ENCODE measurements at places on chromosomes 13 and 19.

DNA sequence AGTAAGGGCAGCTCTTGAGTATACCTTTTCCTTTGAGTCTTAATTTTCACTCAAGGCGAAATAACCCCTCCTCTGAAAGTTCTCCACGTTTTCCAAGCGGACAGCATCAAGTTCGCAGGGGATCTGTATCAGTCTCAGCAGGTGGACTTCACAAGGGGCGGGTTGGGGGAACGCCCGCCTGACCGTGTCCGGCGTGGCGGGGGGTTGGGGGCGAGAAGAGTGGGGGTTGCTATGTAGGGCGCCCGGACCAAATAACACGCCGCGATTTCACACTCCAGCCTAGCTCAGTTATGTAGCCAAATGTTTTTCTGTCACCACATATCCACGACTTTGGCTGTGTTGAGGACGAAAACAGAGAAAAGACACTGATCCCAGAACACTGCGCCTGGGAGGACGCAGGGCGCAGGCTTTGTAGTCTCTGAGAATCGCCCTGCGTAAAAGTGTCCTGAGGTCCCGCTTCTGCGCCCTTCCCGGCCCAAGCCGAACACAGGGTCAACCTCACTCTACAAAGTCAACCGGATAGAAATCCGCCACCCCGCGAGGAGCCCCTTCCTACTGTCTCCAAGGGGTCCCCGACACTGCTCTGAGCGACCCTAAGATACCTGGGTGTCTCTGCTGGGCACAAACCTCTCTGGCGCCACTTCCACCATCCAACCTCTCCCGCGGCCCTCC is 524 bp downstream of the RUBCNL start:
- no peak for DNase-seq

GRCh38 chr13:20377720-20378119 is 145.6 kb upstream of the GJB6 start:
- DNase-seq, result no peak

DNA sequence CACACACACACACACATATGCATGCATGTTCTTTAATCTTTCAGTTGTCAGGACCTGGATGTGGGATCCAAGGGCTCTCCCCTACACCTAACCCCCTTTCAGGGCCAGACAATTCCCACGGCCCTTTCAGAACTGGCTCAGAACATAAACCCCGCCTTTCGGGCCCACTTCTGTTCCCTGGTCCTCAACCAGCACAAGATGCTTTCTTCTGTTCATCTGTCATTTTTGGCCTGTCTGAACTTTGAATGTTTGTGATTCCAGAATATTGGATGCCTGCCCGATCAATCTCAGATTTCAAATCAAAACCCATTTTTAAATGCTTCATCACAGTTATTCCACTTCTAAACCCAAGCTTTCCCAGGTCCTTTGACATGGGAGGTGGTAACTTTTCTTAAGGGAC is 167.3 kb downstream of the USP12 start:
- DNase-seq, result no peak

- no peak for DNase-seq
Measured at GRCh38 chr13:29165840-29166239, 345.7 kb downstream of the MTUS2 start.

DNA sequence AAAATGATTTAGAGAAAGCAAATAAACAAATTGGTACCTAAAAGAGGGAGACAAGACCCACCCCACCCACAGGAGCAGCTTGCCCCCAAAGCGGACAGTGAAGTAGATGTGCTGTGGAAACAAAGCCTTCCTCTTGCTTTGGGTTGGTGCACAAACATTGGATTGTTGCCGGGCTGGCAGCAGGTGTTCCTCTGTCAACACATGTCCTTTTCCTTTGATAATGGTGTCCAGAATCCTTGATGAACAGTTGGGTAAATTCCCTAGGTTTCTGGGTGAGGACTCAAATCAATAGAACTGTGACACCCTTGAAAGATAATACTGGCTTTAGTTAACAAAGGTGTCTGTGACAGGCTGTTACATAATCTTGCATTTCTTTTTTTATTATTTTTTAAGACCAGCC is 311.8 kb downstream of the SPRY2 start:
- no peak for DNase-seq

DNA sequence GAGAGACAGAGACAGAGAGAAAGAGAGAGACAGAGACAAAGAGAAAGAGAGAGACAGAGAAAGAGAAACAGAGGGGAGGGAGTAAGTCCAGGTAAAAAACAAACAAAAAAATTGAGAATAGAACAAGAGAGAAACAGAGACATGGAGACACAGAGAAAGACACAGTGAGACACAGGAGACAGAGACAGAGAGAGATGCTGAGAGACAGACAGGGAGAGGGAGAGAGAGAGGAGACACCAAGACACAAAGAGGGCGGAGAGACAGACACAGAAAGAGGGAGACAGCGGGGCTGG is 5.8 kb upstream of the PROZ start:
- no peak for DNase-seq

- DNase-seq, result no peak
Measured at GRCh38 chr13:51786425-51787265, 17.3 kb downstream of the DHRS12 start.

DNA sequence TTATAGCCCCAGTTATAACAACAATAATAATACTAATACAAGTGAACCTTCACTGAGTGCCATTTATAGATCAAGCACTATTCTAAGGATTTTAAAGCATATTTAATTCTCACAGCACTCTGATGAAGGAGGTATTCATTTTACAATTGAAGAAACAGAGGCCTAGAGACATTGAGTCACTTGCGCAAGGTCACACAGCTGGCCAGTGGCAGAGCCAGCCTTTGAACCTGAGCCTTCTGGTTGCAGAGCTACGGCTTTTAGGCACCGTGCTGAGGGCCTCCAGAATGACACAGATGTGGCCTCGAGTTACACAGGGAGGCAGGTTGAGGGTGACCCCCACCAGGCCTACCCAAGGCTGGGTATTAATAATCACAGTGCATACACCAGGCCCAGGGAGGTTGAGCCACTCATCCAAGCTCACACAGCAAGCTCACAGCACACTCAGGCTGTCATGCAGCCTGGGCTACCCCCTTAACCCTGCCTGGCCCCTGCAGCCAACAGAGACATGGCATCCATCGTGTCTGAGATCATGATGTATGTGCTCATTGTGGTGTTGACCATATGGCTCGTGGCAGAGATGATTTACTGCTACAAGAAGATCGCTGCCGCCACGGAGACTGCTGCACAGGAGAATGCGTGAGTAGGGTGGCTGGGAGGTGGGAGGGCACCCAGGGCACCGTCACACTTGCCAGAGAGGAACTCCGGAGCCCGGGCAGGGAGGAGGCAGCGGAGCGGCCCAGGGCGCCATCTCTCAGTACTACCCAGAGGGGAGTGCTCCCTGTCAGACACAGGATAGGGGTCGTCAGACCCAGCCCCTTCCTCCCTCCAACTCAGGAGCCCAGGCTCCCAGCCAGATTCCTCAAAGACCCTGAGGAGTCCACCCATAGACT is 2.7 kb upstream of the HPN start:
- DNase-seq, result no peak

- no peak for DNase-seq
Measured at GRCh38 chr13:67481445-67481844, 251.3 kb upstream of the PCDH9 start.

DNA sequence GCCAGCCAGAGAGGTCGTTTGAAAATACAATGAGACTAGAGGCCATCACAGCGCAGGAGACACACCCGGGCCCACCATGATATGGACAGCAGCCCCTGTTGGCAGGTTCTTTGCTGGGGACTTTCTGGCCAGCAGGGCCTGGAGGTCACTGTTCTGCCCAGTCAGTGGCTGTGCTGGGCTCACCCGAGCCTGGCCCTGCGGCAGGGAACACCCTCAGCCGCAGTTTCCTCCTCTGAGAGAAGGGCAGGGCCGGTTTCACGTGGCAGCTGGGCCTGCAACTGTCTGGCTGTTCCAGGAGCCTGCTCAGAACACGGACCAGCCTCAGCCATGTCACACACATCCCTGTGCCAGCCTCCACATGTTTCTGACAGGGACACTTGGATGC is 39.4 kb downstream of the ADPRHL1 start:
- DNase-seq, result no peak

- no peak for DNase-seq
Measured at GRCh38 chr13:76481738-76482137, 404.5 kb downstream of the KCTD12 start.

- no peak for DNase-seq
Measured at GRCh38 chr19:55196803-55197202, 12.5 kb downstream of the PTPRH start.

- DNase-seq, result no peak
Measured at GRCh38 chr13:64000321-64000720, 2584.7 kb upstream of the PCDH20 start.

DNA sequence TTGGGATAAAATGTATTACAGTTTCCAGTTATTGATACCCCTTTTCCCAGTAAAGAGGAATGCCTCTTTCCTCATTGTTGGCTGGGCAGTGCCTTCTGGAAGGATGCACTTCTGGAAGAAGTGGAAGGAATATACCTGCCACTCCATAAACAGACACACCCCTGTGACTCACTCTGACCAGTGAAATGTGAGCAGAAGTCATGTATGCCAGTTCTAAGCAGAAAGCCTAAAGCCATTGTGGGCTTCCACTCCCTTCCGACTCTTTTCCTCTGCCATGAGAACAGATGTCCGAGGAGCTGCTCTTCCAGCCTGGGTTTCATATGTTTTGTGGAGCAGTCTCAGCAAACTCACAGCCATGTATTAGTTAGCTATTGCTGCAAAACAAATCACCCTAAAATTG is 166.1 kb upstream of the SERP2 start:
- no peak for DNase-seq

DNA sequence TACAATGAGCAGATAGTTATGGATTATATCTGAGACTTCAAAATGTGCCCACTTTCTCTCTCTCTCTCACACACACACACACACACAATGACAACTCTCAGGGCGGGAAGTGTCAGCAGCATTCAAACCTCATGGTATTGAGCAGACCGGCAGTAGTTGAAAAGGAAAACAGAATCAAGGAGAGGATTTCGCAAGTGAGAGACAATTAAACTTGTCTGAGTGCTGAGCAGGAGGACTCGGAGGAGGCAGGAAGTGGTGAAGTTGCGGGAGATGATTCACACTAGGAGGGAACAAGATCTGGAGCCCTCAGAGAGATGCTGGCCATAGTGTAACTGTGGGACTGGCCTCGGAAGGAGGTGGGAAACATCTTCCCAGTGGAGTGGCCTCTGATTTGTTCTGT is 353.1 kb downstream of the EFNB2 start:
- no peak for DNase-seq

Measured in vagina (tissue), 2 donors.